Gastroesophageal sphincter (tissue), 4 donors: ENCODE measurements at places on chromosomes 2 and 18.

GRCh38 chr2:236959876-236960275 lies 125.8 kb upstream of the COPS8 start:
- ATAC-seq: peak; percentile 87
- peak overlapping the region; percentile 69 for H3K27ac ChIP-seq
- H3K27me3 ChIP-seq: no peaks in the 10 kb centered on the region
- H3K4me1 ChIP-seq: no peaks in the 10 kb centered on the region
- no peaks in the 10 kb centered on the region for H3K36me3 ChIP-seq

- no peak overlapping the region for H3K27ac ChIP-seq
- H3K4me1 ChIP-seq: no peaks in the 10 kb centered on the region
- ATAC-seq: no peak
- no peak overlapping the region for H3K4me3 ChIP-seq
These were observed 60.4 kb upstream of the NABP1 start for GRCh38 chr2:191617575-191617974.

- peaks cover 10% of the 10 kb centered on the region for H3K4me1 ChIP-seq
- H3K36me3 ChIP-seq: no peaks in the 10 kb centered on the region
- no peaks in the 10 kb centered on the region for H3K27me3 ChIP-seq
These were observed 169.1 kb upstream of the KLF7 start for GRCh38 chr2:207334624-207335371.

GRCh38 chr2:239018271-239019182 lies 170.6 kb downstream of the TWIST2 start:
- no peak for ATAC-seq
- peaks cover 34% of the 10 kb centered on the region for H3K27me3 ChIP-seq
- H3K4me1 ChIP-seq: no peaks in the 10 kb centered on the region
- H3K27ac ChIP-seq: no peak overlapping the region
- no peaks in the 10 kb centered on the region for H3K36me3 ChIP-seq

GRCh38 chr2:240919786-240920782 lies 13.9 kb downstream of the CROCC2 start:
- H3K27ac ChIP-seq: no peak overlapping the region
- no peak overlapping the region for H3K4me3 ChIP-seq
- H3K4me1 ChIP-seq: peaks cover 7% of the 10 kb centered on the region
- ATAC-seq: no peak

DNA sequence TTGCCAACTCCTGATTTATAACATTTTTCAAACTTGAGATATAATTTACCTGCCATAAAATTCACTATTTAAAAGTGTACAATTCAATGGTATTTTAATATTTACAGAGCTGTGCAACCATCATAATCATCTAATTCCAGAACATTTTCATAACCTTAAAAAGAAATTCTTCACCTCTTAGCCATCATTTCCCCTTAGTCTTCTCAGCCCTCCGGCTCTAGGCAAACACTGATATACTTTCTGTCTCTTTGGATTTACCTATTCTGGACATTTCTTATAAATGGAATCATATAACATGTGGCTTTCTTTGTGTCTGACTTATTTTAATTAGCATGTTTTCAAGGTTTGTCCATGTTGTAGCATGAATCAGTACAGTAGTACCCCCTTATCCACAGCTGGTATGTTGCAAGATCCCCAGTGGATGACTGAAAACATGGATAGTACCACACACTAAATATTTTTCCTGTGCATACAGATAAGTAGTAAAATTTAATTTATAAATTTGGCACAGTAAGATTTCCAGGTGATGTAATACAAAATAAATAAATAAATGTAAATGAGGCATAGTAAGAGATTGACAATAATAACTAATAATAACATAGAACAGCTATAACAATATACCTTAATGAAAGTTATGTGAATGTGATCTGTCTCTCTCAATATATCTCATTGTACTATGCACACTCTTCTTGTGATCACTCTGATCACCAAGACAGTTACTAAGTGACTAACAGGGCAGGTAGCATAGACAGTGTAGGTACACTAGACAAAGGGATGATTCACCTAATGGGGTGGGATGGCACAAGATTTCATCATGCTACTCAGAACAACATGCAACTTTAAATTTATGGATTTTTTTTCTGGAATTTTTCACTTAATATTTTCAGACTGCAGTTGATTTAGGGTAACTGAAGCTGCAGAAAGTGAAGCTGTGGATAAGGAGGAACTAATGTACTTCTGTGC lies 73.1 kb downstream of the RAB3GAP1 start:
- H3K4me1 ChIP-seq: no peaks in the 10 kb centered on the region
- no peak overlapping the region for H3K4me3 ChIP-seq
- no peak overlapping the region for H3K27ac ChIP-seq
- H3K36me3 ChIP-seq: peaks cover 4% of the 10 kb centered on the region

DNA sequence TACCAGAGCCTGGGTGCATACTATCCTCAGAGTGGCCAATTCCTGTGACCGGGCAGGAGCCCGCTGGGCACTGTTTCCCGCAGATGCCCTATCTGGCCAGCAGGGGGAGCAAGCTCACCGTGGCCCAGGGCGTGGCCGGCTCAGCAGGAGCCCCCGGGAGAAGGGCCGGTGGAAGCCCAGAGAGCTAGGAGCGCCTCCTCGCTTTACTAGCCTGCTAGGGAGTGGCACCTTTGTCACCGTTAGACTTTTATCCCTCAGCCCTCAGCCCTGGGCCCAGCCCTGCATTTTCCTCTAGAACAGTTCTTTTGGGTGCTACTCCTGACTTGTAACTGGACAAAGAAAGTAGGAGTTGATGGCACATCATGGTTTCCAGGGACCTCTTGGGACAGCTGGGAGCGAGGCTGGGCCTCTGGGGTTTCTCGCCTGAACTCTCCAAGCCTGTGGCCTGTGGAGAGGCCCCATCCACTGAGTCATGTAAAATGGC lies 24.0 kb downstream of the TMEM177 start:
- peak; percentile 86 for ATAC-seq
- peaks cover 4% of the 10 kb centered on the region for H3K27me3 ChIP-seq
- no peak overlapping the region for H3K27ac ChIP-seq
- no peaks in the 10 kb centered on the region for H3K36me3 ChIP-seq
- no peaks in the 10 kb centered on the region for H3K4me1 ChIP-seq

GRCh38 chr2:105803773-105804172 lies 59.1 kb downstream of the NCK2 start:
- no peak for ATAC-seq
- no peak overlapping the region for H3K4me3 ChIP-seq
- no peak overlapping the region for H3K27ac ChIP-seq

DNA sequence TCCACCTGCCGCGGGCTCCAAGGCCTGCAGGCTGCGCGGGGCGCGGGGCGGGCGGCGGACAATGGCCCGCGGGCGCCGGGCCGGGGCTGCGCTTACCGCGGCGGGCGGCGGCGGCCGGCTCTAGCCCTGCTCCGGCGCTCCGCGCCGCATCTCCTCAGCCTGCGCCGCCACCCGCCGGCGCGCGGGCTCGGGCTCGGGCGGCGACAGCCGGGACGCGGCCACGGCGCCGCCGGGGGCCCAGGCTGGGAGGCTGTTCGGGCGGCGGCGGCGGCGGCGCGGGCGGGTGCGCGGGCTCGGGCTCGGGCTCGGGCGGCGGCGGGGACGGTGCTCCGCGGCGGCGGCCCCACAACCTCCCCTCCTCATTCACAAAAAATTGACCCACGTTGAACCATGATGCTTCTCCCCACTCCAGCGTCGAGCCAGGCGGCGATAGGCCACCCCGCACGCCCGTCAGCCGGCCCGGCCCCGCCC lies at the start of gene HDAC4:
Gene HDAC4, minus strand, starts transcription at position 425 of the 471 bp plus-strand sequence. CDS start 48,321 bp downstream, outside the sequence.
- H3K27ac ChIP-seq: peak within 1 kb of the TSS; percentile 96
- peak within 1 kb of the TSS; percentile 69 for H3K4me3 ChIP-seq
- H3K4me1 ChIP-seq: no peaks in the 10 kb centered on the region
- H3K36me3 ChIP-seq: no peaks in the 10 kb centered on the region
- H3K27me3 ChIP-seq: no peaks in the 10 kb centered on the region

DNA sequence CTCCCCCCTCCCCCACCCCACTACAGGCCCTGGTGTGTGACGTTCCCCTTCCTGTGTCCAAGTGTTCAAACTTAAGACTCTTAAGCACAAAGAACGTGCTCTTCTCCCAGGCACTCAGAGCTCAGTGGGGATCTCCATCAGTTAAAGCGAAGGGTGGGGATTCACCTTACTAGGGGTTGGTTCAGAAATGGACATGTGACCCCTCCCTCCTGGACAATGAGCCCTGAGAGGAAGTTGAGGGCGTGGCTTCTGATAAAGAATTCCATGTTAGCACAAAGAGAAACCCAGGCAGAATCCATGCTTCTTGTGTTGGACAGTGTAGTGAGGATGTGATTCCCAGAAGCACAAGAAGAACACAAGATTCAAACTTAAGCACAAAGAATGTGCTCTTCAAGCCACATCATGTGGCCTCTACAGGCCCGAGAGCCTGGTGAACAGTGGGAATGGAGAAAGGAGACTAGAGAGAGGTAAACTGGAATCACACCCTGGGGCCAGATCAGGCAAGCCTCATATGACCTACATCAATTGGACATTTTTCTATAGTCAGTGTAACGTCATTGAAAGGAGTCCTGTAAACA lies 78.1 kb upstream of the TTC39C start:
- H3K27me3 ChIP-seq: no peaks in the 10 kb centered on the region
- no peaks in the 10 kb centered on the region for H3K36me3 ChIP-seq
- no peak overlapping the region for H3K4me3 ChIP-seq
- H3K27ac ChIP-seq: no peak overlapping the region

- no peaks in the 10 kb centered on the region for H3K4me1 ChIP-seq
- H3K4me3 ChIP-seq: no peak overlapping the region
- H3K27ac ChIP-seq: no peak overlapping the region
- H3K36me3 ChIP-seq: no peaks in the 10 kb centered on the region
- no peaks in the 10 kb centered on the region for H3K27me3 ChIP-seq
- ATAC-seq: no peak
These were observed 73.4 kb upstream of the ITPRID2 start for GRCh38 chr2:181818058-181818680.

DNA sequence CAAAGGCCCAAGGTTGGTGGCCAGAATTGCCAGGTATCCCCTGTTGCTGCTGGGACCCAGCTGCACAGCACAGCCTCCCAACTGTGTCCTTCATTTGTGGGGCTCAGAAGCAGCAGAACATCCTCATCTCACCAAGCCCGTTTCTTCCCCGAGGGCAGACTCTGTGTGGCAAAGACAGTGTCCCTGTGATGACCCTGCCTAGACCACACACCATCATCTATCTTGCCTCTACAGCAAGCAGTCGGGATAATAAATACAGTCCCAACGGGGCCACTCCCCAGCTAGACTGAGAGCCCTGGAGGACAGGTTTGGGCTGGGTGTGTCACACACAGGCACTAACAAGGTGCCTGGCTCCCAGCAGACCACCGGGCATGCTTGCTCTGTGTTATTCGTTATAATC lies 93.4 kb downstream of the PTGR3 start:
- H3K27me3 ChIP-seq: no peaks in the 10 kb centered on the region
- H3K4me3 ChIP-seq: no peak overlapping the region
- H3K4me1 ChIP-seq: no peaks in the 10 kb centered on the region
- no peaks in the 10 kb centered on the region for H3K36me3 ChIP-seq
- no peak for ATAC-seq
- no peak overlapping the region for H3K27ac ChIP-seq

GRCh38 chr2:146349334-146349733 lies 1495.5 kb upstream of the ACVR2A start:
- H3K27ac ChIP-seq: no peak overlapping the region
- H3K27me3 ChIP-seq: no peaks in the 10 kb centered on the region
- ATAC-seq: no peak
- H3K36me3 ChIP-seq: no peaks in the 10 kb centered on the region
- no peaks in the 10 kb centered on the region for H3K4me1 ChIP-seq
- H3K4me3 ChIP-seq: no peak overlapping the region

GRCh38 chr2:168663993-168664392 lies 138.4 kb upstream of the NOSTRIN start:
- H3K27ac ChIP-seq: no peak overlapping the region
- peaks cover 26% of the 10 kb centered on the region for H3K4me1 ChIP-seq
- no peak for ATAC-seq
- no peaks in the 10 kb centered on the region for H3K27me3 ChIP-seq

GRCh38 chr2:137924019-137924418 lies 40.3 kb upstream of the HNMT start:
- ATAC-seq: no peak
- H3K36me3 ChIP-seq: no peaks in the 10 kb centered on the region
- H3K4me3 ChIP-seq: no peak overlapping the region
- H3K27ac ChIP-seq: no peak overlapping the region
- no peaks in the 10 kb centered on the region for H3K4me1 ChIP-seq

DNA sequence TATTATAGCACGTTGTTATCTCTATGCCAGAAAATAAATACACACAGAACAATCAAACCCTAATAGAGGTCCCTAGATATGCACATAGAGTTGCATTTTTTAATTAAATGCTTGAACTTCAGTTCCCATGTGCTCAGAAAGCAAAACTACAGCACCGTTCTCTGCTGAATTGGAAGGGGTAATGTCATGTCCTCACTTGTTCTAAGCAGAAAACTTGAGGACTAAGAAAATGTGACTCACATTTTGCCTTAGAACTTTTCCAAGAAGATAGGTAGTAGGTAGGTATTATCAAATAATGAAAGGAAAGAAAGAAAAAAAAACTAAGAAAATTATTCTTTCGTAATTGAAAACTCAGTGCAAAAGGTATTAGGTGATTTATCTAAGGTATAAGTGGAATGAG lies 607.3 kb downstream of the ERBB4 start:
- no peak for ATAC-seq
- H3K4me1 ChIP-seq: no peaks in the 10 kb centered on the region
- H3K27ac ChIP-seq: no peak overlapping the region
- no peaks in the 10 kb centered on the region for H3K27me3 ChIP-seq

GRCh38 chr2:166434491-166434890 lies 58.7 kb upstream of the SCN9A start:
- H3K4me3 ChIP-seq: no peak overlapping the region
- no peaks in the 10 kb centered on the region for H3K27me3 ChIP-seq
- H3K4me1 ChIP-seq: no peaks in the 10 kb centered on the region
- H3K36me3 ChIP-seq: no peaks in the 10 kb centered on the region
